Effector memory CD8-positive, alpha-beta T cell (primary cell): ENCODE measurements at places on chromosomes 2 and 18.

- H3K4me3 ChIP-seq, result no peak overlapping the region
- no peak overlapping the region for H3K27ac ChIP-seq
- DNase-seq, result no peak
Measured at GRCh38 chr2:101502095-101502494, 27.2 kb upstream of the RFX8 start.

GRCh38 chr18:13191779-13192178 lies 26.8 kb upstream of the LDLRAD4 start:
- no peaks in the 10 kb centered on the region for H3K36me3 ChIP-seq
- H3K4me1 ChIP-seq, result no peaks in the 10 kb centered on the region
- peaks cover 9% of the 10 kb centered on the region for H3K27me3 ChIP-seq
- DNase-seq, result no peak

DNA sequence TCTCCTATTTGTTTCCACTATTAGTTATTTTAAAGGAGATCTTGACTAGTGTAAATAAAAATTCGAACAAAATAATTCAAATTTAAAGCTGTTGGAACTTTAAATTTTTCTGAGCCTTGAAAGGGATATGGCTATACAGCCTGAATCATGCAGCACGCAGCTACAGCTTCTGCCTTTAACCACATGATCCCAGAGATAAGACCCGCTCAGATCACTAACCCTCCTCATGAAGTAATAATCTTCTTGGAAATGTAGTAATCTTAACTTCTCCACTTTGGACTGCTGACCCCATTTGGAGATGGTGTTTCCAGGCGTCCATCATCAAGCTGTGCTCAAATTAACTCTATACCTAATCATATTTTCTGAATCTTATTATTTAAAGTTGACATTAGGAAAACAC lies 336.6 kb downstream of the DSC3 start:
- no peak for DNase-seq
- H3K4me1 ChIP-seq, result no peaks in the 10 kb centered on the region
- H3K27me3 ChIP-seq, result no peaks in the 10 kb centered on the region
- H3K36me3 ChIP-seq, result no peaks in the 10 kb centered on the region
- H3K27ac ChIP-seq, result no peak overlapping the region

DNA sequence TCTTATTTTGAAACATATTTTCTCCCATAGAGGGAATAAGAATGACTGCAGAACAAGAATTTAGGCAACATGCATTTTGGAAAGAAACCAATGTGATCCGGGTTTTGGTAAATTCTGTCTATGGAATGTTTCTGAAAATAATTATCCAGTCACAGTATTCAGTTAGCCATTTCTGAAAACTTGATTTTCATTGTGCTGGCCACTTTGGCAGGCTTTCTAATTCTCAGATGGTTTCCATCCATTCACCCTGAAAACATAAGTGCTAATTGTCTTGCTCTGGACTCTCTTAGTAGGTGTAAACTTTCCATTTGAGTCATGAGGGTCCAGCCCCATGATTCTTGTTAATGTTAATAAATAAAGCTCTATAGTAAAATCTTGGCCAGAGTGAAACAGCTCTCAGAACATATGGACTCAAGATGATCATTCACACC lies 176.5 kb downstream of the RBM43 start:
- no peaks in the 10 kb centered on the region for H3K36me3 ChIP-seq
- no peaks in the 10 kb centered on the region for H3K4me1 ChIP-seq
- peaks cover 15% of the 10 kb centered on the region for H3K27me3 ChIP-seq
- no peak overlapping the region for H3K27ac ChIP-seq

DNA sequence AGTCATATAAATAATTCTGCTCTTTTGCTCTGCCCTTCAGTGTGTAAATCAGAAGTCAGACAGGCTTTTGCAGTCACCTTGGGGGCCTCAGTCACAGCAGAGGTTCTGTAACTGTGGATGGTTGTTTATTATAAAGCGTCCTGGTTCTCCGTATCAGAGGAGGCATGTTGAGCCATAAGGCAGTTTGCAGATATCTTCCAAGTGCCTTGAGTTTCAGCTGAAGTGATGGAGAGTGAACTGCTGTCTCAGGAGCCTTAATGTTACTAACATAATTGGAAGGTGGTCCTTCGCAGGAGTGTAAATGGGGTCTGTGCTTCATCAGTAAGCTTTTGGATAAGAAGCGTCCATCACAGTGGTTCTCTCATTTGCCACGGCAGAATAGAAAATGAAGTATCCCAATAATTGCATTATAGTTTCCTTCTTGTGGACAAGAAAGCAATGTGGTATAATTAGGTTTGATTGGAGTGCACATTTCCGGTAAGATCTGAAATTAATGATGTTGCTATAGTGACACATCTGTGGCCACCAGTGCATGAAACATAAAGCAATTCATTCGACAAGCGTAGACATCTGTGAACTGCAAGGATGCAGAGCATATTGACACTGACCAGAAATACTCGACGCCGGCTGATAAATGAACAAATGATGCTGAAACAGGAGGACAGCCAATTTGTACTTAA lies 112.5 kb upstream of the NFATC1 start:
- no peak overlapping the region for H3K4me3 ChIP-seq
- no peak for DNase-seq
- no peak overlapping the region for H3K27ac ChIP-seq
- H3K4me1 ChIP-seq, result no peaks in the 10 kb centered on the region

GRCh38 chr2:83531206-83531826 lies 927.8 kb downstream of the SUCLG1 start:
- no peak for DNase-seq
- H3K27me3 ChIP-seq, result no peaks in the 10 kb centered on the region
- H3K27ac ChIP-seq, result no peak overlapping the region
- H3K4me3 ChIP-seq, result no peak overlapping the region
